NCI-H510A treated with DMSO at 0.1 percent for 48 hours (cell line): ENCODE measurements at places on chromosomes 2 and 18.

- DNase-seq: no peak
Measured at GRCh38 chr2:217299590-217299989, 439.7 kb upstream of the TNP1 start.

DNA sequence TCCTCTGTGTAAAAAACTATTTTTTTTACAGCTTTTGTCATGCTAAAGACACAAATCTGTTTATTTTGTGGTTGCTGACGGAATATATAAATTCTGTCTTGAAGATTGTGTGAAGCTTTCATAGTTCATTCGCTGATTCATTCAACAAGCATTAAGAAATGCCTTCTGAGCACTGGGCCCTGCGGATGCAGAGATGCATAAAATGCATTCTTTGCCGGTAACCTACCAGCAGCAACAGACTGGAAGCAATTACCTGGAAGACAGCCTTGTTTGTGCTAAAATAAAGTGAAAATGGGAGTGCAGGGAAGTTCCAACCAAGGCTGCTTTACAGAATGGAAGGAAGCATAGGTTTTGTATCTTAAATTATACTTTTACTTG lies 119.7 kb downstream of the PMAIP1 start:
- no peak for DNase-seq

- no peak for DNase-seq
Measured at GRCh38 chr2:181962142-181962541, 23.5 kb upstream of the PPP1R1C start.

GRCh38 chr18:53422896-53423295 lies 801.6 kb downstream of the MBD2 start:
- DNase-seq: peak; percentile 24

DNA sequence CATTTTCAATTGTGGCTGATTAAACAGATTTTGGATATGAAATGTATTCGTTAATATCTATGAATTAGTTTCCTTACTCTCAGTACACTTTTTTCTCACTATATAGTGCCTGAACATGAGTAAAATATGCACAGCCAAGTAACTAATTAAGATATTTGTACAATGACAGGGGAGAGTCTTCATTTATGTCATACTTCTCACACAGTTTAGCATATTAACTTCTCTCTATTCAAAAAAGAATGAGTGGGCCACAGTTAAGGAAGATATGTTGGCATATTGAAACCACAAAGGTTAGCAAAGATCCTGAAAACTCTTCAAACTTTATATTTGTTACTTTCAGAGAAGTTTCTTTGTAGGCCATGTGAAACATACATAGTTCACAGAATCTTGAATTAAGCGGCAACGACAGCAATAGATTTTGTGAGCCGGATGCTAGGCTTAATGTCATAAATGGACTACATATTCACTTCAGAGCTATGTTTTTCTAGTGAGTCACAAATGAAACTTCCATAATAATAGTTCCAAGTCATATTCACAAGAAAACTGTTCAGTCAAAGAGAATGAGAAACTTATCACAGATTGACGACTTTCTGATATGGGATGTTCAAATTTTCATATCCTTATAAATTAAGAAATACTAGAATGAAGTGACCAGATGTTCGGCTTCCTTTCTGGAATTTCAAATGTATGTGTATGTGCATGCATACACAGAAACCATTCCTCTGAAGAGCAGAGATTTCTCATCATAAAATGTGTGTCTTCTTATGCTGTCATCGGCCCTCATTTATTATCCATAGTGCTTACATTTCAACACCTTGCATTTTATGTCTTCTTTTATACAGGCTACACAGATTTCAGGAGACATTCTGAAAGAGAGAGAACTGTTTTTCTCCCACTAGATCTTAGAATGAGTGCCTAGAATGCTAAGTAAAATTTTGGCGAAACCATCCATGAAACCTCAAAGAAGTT lies 584.0 kb downstream of the SATB2 start:
- no peak for DNase-seq

- no peak for DNase-seq
Measured at GRCh38 chr2:15348636-15349035, 212.5 kb downstream of the NBAS start.

DNA sequence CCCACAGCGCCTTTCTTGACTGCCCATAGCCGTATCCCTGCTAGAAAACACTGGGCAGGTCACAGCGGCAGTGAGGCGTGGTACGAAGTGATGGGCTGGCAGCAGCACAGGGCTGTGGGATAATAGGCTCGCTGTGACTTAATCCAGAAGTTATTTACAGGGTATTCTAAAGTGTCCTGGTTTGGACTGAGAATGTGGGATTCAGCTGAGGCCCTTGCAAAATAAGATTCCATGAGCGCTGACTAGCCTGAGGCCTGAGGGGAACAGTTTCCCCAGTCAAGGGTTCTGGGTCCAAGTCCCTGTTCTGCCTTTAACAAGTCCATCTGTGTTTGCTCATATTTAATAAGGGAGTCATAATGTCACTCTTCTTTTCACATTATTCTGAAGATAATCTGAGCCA lies 34.6 kb downstream of the SETBP1 start:
- no peak for DNase-seq

DNA sequence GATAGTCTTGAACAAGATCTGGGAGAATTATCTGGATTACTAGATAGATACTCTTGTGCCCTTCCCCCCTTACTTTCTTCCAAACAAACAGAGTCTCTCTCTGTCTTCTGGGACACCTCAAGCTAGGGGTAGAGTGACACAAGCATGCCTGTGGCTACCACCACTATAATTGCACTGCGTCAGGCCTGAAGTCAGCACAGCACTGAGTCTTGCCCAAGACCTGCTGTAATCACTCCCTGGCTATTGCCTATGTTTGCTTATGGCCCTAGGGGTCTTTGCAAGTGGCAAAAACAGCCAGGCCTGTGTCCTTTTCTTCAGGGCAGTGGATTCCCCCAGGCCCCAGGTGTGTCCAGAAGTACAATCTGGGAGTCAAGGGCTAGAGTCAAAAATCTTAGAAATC lies 106.6 kb downstream of the SLC5A7 start:
- no peak for DNase-seq

- DNase-seq: no peak
Measured at GRCh38 chr2:85732467-85733120, 21.2 kb upstream of the ATOH8 start.

DNA sequence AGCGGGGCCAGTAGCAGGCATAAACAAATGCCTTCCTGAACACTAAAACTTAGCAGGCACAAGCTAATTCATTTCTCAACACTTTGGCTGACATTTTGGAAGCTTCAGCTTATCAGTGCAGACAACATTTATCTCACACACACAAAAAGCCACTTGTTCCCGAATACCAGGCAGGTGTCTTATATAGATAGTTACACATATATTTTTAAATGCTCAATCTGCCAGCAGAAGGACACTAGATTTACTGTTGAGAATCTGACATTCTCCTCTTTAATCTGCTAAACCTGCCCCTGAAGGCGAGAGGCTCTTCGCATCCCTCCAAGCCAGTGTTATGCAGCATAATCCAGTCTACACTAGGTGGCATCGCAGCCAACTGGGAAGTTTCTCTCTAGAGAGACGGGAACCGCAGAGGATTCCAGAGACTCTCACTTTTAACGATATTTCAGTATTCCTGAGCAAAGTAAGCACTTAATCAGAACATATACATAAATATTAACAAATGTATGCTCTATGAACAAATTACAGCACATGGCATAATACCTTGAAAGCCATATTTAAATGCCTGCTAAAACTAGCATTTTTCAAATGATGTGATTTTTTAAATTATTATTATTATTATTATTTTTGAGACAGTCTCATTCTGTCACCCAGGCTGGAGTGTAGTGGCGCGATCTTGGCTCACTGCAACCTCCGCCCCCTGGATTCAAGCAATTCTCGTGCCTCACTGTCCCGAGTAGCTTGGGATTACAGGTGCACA lies 90.2 kb upstream of the SCG2 start:
- DNase-seq: no peak

GRCh38 chr2:67258122-67258521 lies 139.0 kb upstream of the ETAA1 start:
- no peak for DNase-seq

GRCh38 chr2:46225730-46226129 lies 71.5 kb upstream of the EPAS1 start:
- no peak for DNase-seq
